ENCODE measurements at places on chromosomes 4 and X. TPM values are rescaled to one million over a fixed set of nuclear protein-coding genes. Genes with fewer than 3 reads are reported as not detected.
A peak's percentile ranks its signal among the peaks of the same experiment; 100 is the strongest.

GRCh38 chr4:183362916-183363542, 40.8 kb upstream of the CLDN24 start:
- no peak for DNase-seq

- no peak for DNase-seq
Measured at GRCh38 chrX:6225288-6225910, 3.3 kb downstream of the NLGN4X start.

DNA sequence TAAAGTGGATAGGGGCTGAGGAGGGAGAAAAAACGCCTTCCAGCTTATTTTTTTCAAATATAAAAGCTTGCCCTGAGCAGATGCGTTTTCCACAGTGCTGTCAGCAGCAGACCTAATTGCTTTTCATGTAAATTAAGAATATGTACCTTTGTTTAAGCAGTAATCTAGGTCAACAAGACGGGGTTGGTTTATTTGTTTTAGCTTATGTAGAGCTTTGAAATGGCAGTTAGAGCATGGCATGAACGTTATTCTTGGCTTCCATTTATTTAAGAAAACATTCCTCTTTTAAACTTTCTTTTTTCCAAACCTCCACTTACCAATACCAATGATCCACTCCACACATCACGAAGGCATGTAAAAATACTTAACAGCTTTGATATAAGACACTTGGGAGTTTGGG, 220.3 kb upstream of the TENM3 start:
- no peak for DNase-seq

DNA sequence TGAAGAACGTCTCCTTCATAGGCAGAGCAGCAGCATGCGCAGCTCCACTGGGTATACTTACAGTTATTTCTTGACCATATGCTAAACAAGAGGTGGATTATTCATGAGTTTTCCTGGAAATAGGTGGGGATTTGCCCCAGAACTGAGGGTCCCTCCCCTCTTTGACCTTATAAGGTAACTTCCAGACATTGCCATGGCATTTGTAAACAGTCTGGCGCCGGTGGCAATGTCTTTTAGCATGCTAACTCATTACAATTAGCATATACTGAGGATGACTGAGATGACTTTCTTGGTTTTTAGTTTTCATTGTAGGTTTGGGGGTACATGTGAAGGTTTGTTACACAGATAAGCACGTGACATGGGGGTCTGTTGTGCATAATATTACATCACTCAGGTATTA, 97.3 kb downstream of the MTNR1A start:
- no peak for DNase-seq

- DNase-seq, result no peak
Measured at GRCh38 chr4:24835696-24836095, 40.3 kb downstream of the SOD3 start.

DNA sequence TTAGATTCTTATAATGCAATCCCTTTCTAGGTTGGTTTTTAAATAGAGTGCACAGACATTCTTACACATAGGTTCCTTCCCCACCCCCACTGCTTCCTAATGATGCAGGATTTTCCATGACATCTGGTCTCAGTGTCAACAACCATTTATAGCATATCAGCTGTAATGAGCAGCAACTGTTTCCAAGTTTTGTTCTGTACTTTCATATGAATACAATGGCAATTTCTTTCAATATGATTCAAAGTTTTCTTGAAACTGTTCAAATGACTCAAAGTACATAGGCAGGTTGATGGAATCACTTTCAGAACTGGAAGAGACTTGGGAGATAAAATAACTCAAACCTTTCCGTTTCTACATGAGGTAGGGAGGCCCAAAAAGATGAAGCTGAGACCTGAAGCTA, 220.7 kb downstream of the CAMK2D start:
- peak; percentile 73 for DNase-seq

DNA sequence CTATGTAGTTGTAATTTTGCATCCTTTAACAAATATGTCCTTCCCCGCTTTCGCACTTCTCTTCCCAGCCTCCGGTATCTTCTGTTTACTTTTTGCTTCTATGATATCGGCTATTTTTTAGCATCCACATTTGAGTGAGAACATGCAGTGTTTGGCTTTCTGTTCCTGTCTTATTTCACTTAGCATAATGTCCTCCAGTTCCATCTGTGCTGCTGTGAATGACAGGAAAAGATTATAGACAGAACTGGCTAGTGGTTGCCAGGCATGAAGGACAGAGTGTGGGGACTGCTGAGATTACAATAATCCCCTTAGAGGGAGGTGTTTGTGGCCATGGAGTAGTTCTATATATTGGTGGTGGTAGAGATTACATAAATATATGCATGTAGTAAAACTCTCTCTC, 588.6 kb downstream of the NLGN4X start:
- DNase-seq, result no peak

- DNase-seq, result no peak
Measured at GRCh38 chrX:94758130-94758529, 1084.1 kb downstream of the FAM133A start.

DNA sequence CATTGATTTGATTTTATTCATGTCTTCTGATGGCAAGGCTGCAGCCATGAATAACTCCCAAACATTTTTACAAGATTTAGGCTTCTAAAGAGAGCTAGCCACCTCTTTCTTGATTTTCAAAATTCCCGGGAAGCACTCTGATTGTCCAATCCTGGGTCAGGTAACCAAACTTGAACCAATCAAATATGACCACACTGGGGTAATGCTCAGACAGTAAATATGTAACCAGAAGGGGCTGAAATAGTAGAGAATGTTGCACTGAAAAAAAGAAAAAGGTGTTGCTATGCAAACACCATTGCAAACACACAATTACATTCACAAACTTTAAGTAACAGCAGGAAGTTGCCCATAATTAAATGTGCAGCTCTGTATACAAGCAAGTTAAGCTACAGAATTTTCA, 112.9 kb upstream of the IQCM start:
- no peak for DNase-seq

GRCh38 chr4:75867130-75867529, 35.1 kb downstream of the PPEF2 start:
- DNase-seq, result no peak

- DNase-seq, result no peak
Measured at GRCh38 chr4:2949782-2950125, 13.5 kb downstream of the NOP14 start.

DNA sequence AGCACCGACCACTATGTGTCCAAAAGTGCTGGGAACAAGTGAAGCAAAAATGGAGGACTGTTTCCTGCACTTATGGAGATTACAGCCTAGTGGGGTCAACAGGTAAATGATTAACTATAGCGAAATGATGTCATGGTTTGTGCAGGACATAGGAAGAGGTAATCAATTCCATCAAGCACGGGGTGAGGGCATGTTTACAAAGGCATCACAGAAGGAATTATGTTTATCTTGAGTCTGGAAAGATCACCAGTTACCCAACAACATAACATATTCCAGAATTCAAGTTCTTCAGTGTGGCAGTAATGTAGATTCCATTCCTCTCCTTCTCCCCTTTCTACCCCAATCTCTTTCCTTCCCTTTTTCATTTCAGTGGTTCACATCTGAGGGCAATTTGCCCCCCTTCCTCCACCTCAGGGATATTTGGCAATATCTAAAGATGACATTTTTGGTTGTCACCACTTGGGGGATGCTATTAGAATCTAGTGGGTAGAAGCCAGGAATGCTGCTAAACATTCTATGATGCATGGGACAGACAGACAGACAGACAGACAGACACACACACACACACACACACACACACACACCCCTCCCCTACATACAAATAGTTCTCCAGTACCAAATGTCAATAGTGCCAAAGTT, 24.1 kb downstream of the FAM47E start:
- DNase-seq, result no peak

GRCh38 chrX:151563449-151563848, at the start of gene PASD1:
Gene PASD1 (plus strand): TSS chrX:151563675. CDS start chrX:151601554, 37,879 bp downstream.
- no peak for DNase-seq

DNA sequence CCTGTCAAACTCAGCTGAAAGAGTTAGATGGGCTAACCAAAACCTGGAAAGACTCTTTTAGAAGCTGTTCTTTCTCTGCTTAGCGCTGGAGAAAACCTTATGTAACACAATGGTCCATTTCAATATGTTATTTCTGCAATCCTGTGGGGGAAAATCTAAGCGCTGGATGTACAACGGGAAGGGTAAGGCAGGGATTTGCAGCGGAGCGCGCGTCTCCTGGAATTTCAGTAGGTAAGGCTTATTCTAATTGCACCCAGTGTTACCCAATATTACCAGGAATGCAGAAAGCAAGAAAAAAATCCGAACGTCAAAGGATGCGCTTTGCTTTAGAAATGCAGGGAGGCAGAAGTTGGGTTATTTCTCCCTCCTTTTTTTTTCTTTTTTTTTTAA, 2.0 kb downstream of the HS3ST1 start:
- DNase-seq, result no peak

- DNase-seq, result no peak
Measured at GRCh38 chr4:40687676-40688389, 58.2 kb upstream of the RBM47 start.

DNA sequence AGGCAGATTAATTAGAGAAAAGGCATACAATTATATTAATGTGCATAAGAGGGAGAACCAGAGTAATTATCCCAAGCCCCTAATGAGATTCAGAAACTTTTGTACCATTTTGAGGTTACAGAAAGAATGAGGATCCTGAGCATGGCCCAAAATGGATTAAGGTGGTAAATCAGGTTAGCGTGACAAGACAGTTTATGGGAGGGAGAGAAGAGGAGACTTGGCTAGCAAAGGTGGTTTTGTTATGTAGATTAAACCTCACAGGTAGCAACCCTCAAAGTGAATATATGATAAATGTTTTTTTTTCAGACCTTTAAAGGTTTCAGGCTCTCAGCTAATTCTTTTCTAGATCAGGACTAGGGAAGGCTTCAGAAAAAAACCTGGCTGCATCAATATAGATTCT, 781.8 kb downstream of the FAM133A start:
- DNase-seq, result no peak

DNA sequence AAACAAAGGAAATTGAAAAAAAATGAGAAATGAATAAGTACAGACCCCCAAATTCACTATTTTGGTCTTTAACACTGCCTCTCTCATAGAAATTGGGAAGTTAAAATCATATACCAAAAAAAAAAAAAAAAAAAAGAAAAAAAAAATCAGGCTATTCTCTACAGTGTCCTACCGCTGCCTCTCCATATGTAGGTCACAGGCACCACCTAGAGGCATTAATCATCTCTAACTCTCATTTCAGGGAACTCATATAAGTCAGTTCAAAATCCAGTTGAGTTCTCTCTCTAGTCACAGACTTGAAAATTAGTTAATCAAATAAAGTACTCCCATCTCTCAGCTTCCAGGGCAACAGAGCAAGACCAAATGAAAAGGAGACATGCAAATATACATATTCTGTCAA, 47.9 kb downstream of the COX18 start:
- DNase-seq, result no peak

DNA sequence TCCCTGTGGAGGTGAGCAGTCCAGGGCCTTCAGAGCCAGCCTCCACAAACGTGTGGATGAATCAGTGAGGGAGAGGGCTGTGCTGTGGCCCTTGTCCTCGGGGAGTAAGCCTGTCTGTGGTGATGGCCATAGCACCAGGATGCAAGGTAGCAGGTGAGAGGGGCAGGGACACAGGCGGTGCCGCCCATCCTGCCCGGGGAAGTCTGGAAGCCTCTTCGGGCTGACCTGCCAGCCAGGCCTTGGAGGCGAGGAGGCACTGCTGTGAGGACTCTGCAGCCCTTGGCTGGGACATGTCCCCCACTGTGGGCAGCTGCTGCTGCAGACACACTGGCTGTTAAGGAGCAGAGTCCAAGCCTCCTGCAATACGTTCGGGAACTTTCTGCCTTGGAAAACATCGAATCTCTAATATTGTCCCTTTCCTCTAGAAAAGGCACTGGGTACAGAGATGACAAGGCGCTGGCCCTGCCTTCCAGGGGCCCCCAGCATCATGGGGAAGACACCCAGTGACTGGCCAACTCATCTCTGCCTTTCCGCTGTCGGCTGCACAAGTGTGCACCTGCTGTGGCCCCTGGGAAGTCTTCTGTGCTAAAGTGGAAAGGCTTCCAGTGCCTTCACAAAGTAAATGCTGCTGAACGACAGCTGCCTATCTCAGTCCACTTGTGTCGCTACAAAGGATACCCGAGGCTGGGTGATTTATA, 101.4 kb downstream of the ADRA2C start:
- DNase-seq, result no peak

- DNase-seq, result no peak
Measured at GRCh38 chr4:86333236-86333635, 26.6 kb downstream of the MAPK10 start.

- DNase-seq, result no peak
Measured at GRCh38 chr4:140281828-140282552, 91.5 kb upstream of the SCOC start.

The TLR2 gene
- 1.3 TPM for total RNA-seq

The MAGIX gene
- total RNA-seq, result 1.0 TPM

The ARMCX1 gene
- 1.4 TPM for total RNA-seq

The PNMA3 gene
- total RNA-seq, result 1.4 TPM

The CHM gene
- total RNA-seq, result 12.0 TPM

The RIBC1 gene
- total RNA-seq, result 0.51 TPM

The LUZP4 gene
- not detected for total RNA-seq

The NIPAL1 gene
- total RNA-seq, result 1.9 TPM

The MAML3 gene
- total RNA-seq, result 0.51 TPM

The KIF4A gene
- total RNA-seq, result 26.4 TPM

The ENPEP gene
- total RNA-seq, result not detected

The AFP gene
- not detected for total RNA-seq

Measured in activated CD4-positive, alpha-beta memory T cell treated with anti-CD3 and anti-CD28 coated beads for 36 hours (primary cell).